ENCODE measurements at places on chromosomes 16 and 17.

DNA sequence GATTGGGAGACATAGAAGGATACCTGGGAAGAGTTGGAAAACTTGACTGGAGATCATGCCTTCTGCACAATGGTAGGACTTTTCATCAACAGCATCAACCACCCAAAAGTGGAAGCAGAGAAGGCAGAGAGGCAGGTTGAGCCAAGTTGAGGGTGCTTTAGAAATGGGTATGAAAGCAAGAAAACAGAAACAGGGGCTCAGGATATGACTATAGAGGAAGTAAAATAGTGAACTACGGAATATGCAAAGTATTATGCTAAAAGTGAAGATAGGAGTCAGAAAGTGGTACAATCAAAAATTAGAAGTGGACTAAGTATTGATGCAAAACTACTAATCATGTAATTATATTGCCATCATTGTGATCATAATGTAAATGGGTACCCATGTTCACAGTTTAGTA is 16.1 kb upstream of the ARHGAP44 start:
- no peak overlapping the region for H3K27ac ChIP-seq
- H3K36me3 ChIP-seq = no peaks in the 10 kb centered on the region
- peaks cover 8% of the 10 kb centered on the region for H3K4me1 ChIP-seq
- no peak overlapping the region for H3K4me3 ChIP-seq

- peak overlapping the region; percentile 70 for H3K4me3 ChIP-seq
- peaks cover 44% of the 10 kb centered on the region for H3K4me1 ChIP-seq
- H3K27me3 ChIP-seq = peaks cover 15% of the 10 kb centered on the region
- DNase-seq = peak; percentile 25
- peak overlapping the region; percentile 87 for H3K27ac ChIP-seq
Observed at GRCh38 chr17:75430159-75430974, 24.9 kb upstream of the GRB2 start.

DNA sequence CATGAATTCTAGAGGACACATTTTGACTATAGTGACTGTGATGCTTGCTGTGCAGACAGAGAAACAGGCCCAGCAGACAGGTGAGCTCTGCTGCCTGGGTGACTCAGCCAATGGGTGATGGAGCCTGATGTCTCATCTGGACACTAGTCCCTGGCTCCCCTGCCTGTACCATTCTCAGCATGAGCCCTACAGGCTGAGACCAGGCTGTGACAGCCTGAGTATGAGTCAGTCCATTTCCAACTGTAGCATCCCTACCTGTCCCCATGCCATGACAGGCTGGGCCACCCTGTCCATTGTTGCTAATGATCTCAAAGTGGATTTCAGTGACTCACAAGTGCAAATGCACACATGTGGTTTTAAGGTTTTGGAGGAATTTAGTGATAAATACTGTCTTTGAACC is 102.5 kb upstream of the EEF2KMT start:
- no peak overlapping the region for H3K27ac ChIP-seq
- no peaks in the 10 kb centered on the region for H3K36me3 ChIP-seq
- no peak overlapping the region for H3K4me3 ChIP-seq
- H3K4me1 ChIP-seq = no peaks in the 10 kb centered on the region
- no peak for DNase-seq

GRCh38 chr17:42900460-42901331 is at the start of gene G6PC1:
TSS of gene G6PC1 (plus strand) at chr17:42900799. CDS start at chr17:42900877, 78 bp downstream.
- peaks cover 36% of the 10 kb centered on the region for H3K27me3 ChIP-seq
- H3K4me3 ChIP-seq = no peak within 1 kb of the TSS
- H3K36me3 ChIP-seq = no peaks in the 10 kb centered on the region
- H3K27ac ChIP-seq = no peak within 1 kb of the TSS

DNA sequence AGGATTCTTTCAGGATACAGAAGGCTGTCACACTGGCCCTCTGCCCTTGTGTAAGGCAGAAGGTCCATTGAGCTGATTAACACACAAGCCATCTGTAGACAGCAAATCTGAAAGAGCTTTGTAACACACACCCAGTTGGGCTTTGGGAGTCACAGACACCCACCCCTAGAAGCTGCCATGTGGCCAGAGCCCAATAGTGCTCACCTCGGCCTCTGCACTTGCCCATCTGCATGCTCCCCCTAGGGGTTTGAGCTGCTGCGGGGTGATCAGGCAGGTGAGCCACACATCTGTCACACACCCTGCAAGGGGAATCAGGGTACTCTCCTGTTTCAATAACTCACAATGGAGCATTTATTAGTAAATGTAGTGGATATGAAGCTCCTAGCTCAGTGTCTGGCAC is 138.3 kb downstream of the CHD9NB start:
- H3K36me3 ChIP-seq = no peaks in the 10 kb centered on the region
- no peak overlapping the region for H3K27ac ChIP-seq

DNA sequence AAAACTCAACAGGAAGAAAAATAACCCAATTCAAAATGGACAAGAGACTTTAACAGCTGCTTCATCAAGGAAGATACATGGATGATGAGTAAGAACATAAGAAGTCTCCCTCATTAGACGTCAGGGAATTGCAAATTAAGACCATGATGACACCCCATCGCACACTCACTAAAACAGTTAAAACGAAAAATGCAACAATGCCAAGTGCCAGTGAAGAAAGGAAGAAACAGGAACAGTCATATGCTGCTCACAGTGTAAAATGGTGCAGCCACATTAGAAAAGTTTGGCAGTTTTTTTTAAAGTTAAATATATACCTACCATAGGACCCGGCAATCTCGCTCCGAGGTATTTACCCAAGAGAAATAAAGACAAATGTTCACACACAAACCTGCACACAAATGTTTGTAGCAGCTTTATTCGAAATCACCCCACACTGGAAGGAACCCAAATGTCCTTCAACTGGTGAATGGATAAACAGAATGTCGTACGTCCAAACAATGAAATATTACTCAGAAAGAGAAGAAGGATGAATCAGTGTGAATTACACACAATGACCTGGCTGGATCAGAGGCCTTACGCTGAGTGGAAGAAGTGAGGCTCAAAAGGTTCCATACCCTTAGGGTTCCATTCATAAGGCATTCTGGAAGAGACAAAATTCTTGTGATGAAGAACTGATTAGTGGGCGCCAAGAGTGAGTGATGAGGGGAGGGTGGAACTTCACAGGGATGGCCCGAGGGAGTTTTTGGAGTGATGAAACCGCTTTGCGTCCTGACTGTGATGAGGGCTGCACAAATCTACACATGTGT is 110.3 kb downstream of the C16orf95 start:
- peak overlapping the region; percentile 83 for H3K4me3 ChIP-seq
- H3K27ac ChIP-seq = peak overlapping the region; percentile 97
- H3K4me1 ChIP-seq = peaks cover 60% of the 10 kb centered on the region
- H3K27me3 ChIP-seq = no peaks in the 10 kb centered on the region

DNA sequence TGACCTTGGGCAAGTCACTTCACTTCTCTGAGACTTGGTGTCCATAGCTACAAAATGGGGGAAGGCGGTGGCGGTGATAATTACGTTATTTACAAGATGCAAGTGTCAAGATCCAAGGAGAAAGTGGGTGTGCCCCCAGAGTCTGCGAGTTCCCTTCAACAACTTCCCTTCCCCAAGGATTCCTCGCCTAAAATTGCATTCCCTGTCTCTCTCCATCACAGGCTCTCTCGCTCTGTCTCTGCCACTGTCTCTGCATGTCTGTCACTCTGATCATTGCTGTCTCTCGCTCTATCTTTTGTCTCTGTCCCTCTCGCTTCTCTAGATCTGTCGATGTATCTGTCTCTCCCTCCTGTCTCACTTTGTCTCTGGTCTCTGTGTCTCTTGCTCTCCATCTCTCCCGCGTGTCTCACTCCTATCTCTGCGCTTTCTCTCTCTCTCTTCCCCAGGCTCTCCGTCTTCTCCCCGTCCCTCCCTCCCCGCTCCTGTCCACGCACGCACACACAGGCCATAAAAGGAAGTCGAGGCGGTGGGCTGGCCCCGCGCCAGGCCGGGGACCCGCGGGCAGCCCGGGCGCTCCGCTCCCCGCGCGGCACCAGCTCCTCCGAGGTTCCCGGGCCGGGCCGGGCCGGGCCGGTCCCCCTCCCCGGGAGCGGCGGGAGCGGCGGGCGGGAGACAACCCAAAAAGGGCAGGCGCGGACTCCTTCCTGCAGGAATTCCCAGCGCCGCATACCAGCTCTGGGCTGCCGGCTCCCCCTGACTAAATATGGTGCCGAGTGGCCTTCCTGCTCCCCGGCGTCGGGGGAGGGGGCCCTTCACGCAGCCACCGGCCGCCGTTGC is 1.1 kb upstream of the MYH11 start:
- peak overlapping the region; percentile 89 for H3K4me3 ChIP-seq
- no peak overlapping the region for H3K27ac ChIP-seq
- H3K36me3 ChIP-seq = no peaks in the 10 kb centered on the region
- H3K27me3 ChIP-seq = peaks cover 29% of the 10 kb centered on the region
- DNase-seq = no peak

GRCh38 chr17:77822302-77823030 is 136.0 kb upstream of the TNRC6C start:
- H3K4me1 ChIP-seq = peaks cover 5% of the 10 kb centered on the region
- no peaks in the 10 kb centered on the region for H3K36me3 ChIP-seq
- peaks cover 27% of the 10 kb centered on the region for H3K27me3 ChIP-seq

DNA sequence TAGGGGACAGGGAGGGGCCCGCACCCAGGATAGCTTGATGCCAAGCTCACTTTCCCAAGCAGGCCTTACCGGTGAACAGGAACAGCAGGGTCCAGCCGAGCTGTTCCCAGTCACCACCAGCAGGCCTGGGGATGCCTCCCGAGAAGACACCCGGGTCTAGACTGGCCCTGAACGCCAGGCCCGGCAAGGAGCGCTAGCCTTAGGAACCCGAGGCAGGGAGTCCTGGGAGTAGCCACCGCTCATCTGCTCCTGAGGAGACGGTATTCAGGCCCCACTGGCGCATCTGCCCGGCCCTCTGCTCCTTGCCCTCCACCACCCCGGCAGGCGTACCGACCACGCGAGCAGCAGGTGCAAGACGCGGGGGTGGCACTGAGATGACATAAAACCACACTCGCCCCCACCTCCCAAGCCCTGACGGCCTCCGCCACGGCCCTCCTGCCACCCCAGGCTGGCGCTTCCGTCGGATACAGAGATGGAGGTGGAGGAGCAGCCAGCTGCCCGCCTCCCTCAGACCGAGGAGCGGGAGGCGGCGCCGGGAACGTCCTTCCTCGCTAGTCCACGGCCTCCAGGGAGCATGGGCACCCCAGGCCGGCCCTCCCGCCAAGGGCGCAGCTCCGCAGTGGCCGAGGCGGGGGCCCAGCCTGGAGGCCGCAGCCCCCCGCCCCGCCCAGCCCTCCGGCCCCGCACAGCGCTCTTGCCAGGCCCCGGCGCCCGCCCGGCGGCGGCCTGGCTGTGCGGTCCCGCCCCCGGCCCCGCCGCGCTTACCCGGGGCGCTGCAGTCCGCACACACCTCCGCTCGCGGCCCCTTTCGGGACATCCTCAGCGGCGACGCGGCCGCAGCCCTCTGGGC is 661 bp downstream of the GIT1 start:
- H3K27me3 ChIP-seq = peaks cover 3% of the 10 kb centered on the region
- H3K27ac ChIP-seq = peak overlapping the region; percentile 85
- peaks cover 58% of the 10 kb centered on the region for H3K4me1 ChIP-seq

DNA sequence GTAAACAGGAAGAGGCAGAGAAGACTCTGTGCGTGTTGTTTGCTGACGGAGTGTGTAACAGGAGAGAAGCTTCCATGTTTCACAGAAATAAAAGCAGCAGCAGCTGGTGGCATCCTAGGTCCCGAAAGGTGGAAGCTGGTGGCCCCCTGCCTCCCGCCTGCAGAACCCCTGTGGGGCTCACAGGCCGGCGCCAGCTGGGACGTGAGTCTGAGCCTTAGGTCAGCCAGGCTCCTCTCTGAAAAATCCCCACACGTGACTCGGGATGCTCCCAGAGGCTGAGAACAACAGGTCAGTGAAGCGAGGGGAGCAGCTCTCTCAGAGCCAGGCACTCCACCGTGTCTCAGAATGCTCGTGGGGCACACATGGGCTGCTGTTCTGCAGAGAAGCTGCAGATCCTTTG is 27.4 kb downstream of the TMEM204 start:
- peaks cover 17% of the 10 kb centered on the region for H3K36me3 ChIP-seq
- H3K4me1 ChIP-seq = peaks cover 4% of the 10 kb centered on the region
- H3K27ac ChIP-seq = no peak overlapping the region

DNA sequence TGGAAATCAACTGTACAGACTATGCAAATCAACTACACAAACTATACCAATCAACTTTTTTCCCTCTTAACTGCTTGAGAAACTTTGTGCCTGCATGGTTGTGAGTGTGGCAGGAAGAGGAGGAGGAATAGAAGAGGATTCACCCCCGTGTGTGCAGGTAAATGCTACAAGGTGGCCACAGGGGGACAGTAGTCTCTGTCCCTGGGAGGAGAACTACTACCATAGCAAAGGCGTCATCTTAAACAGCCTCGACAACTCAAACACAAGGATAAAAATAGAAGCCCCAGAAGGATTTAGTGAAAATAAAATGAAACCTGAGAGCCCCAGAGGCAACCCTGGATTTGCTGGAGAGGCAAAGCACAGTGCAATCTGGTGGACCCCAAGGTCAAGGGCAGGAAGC is 199.5 kb upstream of the DYNLRB2 start:
- no peak overlapping the region for H3K27ac ChIP-seq
- peaks cover 18% of the 10 kb centered on the region for H3K27me3 ChIP-seq
- no peak for DNase-seq
- no peak overlapping the region for H3K4me3 ChIP-seq
- no peaks in the 10 kb centered on the region for H3K36me3 ChIP-seq

DNA sequence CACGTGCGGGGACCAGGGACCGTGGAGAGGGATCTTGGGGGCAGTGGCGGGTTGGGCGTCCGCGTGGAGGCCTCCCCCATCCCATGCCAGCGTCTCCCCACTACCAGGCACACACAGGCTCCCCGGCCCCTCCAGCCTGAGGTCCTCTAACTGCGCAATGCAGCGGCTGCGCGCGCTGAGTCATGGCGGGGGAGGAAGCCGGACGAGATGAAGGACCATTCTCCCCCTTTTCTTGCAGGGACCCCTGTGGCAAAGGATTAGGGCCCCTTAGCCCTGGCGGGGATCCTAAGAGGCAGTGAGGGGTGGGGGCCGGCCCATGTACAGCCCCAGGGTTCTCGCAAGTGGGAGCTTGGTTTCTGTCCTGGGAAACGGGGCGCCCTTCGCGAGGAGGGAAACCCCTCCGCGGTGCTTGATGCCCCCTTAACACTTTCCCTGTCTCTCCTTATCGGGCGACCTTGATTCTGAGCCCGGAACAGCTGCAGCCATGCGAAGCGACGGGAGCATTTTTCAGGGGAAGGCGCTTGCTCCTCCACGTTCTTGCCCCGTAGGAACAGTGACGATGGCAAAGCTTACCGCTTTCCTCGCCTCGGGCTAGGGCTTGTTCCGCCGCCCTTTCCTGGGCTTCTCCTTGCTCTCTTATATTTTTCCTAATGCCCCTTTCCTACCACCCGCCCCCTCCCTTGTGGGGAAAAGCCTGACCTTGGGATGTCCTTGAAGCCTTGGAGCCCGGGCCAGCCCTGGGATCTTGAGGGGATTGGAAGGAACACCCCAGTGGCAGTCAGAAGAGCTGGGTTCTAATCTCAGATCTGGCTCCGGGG is 592 bp downstream of the ALDOA start:
- H3K27ac ChIP-seq = peak overlapping the region; percentile 97
- H3K4me1 ChIP-seq = peaks cover 36% of the 10 kb centered on the region
- no peak for DNase-seq
- H3K4me3 ChIP-seq = peak overlapping the region; percentile 93
- peaks cover 31% of the 10 kb centered on the region for H3K36me3 ChIP-seq
- H3K27me3 ChIP-seq = peaks cover 11% of the 10 kb centered on the region

- H3K27ac ChIP-seq = peak overlapping the region; percentile 92
- peaks cover 8% of the 10 kb centered on the region for H3K27me3 ChIP-seq
- DNase-seq = peak; percentile 95
- peak overlapping the region; percentile 74 for H3K4me3 ChIP-seq
- H3K4me1 ChIP-seq = peaks cover 53% of the 10 kb centered on the region
Observed at GRCh38 chr17:16905593-16906191, 66.2 kb downstream of the TNFRSF13B start.
